ENCODE measurements at places on chromosomes 12 and 14.
A peak's percentile ranks its signal among the peaks of the same experiment; 100 is the strongest.

DNA sequence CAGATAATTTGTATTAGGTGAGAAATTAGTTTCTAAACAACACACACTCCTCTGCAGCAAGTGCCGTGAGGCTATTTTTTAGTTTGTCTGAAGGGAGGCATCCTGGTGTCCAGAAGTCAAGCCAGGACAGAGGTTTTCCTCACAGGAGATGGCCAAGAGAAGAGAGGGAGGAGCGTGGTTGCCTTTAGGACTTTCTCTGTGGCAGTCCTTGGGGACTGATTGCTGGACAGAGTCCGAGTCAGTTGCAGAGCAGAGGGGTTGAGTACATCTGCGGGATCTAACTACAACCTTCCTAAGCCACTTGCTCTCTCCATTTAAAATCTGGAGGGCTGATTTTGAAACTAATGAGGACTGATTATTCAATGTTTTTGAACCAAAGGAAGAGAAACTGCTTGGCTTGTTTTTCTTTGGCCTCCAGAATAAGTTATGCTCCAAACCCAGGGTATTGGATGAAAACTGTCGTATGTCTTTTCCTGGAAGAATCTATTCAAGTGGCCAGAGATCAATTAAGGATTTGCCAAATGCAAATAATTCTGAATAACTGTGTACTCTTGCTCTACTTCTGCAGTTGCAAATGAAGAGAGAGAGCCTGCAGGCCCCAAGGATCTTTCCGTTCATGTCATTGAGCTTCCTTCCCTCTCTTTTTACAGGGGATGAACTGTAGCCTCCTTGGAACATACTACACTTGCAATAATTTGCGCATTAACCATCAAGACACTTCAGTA is 1.2 kb downstream of the SLCO1C1 start:
- no peak for DNase-seq

GRCh38 chr12:6635375-6635855 is 344 bp downstream of the LPAR5 start:
- no peak for DNase-seq

GRCh38 chr12:124172636-124173035 is 122.3 kb upstream of the RFLNA start:
- DNase-seq = peak; percentile 79

- DNase-seq = no peak
These were observed 81.2 kb upstream of the RAP1B start for GRCh38 chr12:68529466-68529865.

DNA sequence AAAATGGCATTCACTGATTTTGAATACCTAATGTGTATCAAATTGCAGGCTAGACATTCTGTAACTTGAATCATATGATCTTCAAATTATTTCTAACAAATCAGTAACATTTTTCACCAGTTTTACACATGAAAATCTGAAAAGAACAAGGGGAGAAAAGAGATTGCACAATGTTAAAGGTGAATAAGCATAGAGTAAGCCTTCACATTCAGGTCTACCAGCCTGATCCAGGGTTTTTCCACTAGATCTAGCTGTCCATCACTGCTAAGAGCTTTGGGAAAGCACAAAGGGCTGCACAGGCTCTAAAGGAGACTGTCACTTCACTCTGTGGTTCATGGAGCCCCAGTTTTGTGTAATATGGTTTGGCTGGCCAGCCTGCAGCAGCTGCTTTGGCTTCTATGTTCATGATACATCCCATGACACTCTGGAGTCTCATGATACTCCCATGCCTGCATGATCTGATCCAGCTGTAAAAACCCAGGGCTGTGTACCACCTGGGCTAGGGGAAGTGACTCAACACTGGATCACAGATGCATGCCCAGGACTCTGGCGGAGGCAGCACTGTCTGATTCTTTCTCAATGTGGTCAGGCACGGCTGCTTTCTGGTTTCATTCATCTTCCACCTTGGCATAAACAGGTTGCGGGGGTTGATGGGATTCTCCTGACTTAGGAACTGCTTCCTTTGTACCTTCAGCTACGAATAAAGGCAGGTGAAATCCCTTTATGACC is 859.7 kb downstream of the GALC start:
- peak; percentile 93 for DNase-seq

- DNase-seq = peak; percentile 61
These were observed 87.0 kb downstream of the ACTN1 start for GRCh38 chr14:68891851-68892660.

GRCh38 chr14:101834800-101835547 is 73.5 kb downstream of the PPP2R5C start:
- no peak for DNase-seq

DNA sequence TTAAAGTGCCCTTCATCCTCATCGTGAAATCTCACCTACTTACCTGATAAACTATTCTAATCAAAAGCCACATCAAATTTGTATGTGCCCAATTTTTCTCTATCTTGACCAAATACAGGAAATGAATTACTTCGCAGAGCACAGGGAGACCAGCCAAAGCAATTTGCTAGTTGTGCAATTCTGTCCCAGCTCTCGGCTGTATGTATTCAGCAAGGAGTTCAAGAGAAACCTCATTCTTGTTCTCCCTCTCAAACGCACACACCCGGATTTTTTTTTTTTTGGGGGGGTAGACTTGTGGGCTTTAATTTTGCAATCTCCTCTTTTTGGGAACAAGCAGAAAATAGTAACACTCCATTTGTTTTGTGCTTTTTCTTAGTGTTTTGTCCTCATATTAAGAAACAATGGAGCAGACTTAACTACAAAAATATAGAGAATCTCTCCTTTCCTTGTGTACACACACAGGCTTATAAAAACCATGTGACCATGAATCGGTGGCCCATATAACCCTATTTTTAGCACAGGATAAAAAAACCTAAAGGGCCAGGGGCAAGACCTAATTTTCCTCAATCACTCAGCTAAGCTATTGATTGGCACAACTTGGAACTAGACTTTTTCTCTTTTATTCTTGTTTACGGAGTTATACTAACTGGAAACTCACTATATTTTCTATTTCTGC is 64.2 kb downstream of the MBIP start:
- DNase-seq = no peak

DNA sequence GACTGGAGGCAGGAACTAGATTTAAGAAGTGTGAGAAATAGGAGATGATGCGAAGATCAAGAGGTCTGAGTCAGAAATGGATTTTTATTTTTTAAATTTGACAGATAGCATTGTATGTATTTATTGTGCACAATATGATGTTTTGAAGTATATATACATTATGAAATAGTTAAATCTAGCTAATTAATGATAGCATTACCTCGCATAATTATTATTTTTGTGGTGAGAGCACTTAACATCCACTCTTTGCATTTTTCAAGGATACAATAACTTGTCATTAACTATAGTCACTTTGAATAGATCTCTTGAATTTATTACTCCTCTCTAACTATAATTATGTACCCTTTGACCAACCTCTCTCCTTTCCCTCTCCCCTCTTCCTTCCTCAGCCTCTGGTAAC is 3.7 kb downstream of the SMOC1 start:
- no peak for DNase-seq

GRCh38 chr14:104240434-104241157 is 102.2 kb downstream of the KIF26A start:
- DNase-seq = no peak

- DNase-seq = no peak
These were observed 253.7 kb downstream of the DUSP6 start for GRCh38 chr12:89098441-89099112.

DNA sequence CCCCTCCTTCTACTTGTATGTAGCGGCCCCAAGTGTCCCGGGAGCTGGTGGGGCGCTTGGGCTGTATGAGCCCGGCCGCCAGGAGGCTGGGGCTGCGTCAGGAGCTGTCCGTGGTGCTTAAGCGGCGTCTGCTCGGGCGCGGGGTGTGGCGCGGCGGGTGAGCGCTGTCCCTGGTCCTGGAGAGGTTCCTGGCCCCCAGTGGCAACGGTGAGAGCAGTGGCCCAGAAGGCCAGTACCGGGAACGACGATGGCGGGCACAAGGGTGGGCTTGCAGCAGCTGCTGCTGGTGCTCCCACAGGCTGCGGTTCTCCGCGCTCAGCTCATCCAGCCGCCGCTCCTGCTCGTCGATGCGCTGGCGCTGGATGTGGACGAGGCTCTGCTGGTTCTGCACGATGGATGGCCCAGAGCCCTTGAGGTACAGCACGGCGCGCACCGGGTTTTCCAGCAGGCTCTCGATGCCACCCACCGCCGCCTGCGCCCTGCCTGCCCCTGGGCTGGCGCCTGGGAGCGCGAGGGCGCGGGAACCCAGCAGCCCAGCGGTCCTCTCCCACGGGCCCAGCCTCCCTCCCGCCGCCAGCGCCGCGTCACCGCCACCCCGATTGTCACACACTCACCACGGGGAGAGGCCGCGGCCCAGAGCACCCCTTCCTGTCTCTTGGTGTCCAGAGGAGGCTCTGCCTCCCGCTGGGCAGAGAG is 41.9 kb upstream of the FKBP4 start:
- DNase-seq = peak; percentile 66

- no peak for DNase-seq
These were observed 86.6 kb downstream of the PAPLN start for GRCh38 chr14:73323896-73324399.

- peak; percentile 63 for DNase-seq
These were observed 8.0 kb upstream of the CERS5 start for GRCh38 chr12:50174971-50175715.

GRCh38 chr12:638953-639557 is 24.2 kb downstream of the NINJ2 start:
- no peak for DNase-seq

DNA sequence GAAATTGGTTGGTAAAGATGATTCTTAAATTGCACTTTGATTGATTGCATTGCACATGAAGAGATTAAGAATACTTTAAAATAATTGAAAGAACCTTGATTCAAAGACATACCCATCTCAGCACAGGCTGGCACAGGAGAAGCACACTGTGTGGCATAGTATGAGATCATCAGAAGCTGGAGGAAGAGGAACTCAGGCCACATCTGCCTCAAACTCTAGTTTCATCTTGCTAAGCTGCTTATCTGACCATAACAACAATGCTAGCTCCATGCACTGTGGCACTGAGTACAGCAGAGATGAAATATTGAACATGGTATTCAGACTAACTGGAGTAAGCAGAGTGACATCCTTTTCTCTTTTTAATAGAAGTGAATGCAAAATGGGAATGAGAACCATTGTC is 99.1 kb downstream of the TBC1D30 start:
- no peak for DNase-seq
